Motor neuron (in vitro differentiated cells): ENCODE measurements at places on chromosomes 7 and 10. TPM values are rescaled to one million over a fixed set of nuclear protein-coding genes. Genes with fewer than 3 reads are reported as not detected.

Gene CCDC172
- 0.19 TPM in 1 of 2 replicates, not detected in the other for total RNA-seq

DNA sequence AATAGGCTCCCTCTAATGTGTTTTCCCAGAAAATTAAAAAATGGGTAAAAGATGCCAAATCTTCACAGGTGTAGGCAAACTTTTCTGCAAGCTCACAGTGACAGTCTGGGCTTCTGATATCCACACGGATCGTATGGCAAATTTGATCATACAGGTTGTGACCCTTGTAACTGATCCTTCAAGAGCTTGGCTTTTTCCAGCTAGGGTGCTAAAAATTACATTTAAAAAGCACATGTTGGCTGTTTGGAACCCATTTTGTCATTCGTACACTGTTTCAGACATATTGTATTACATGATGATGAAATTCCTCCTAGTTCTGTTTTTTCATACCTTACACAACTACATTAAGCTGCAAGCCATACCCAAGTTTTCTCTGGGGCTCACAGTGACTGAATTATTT, 138.7 kb downstream of the GFRA1 start:
- no peak for ATAC-seq

Gene AGAP5
- 3.8 and 4.5 TPM in 2 replicates for total RNA-seq

Gene C10orf105
- total RNA-seq = 0.43 and 0.78 TPM in 2 replicates

Gene KLLN
- total RNA-seq = 2.6 and 3.0 TPM in 2 replicates

GRCh38 chr10:43371418-43371817, at the start of gene FXYD4:
TSS of gene FXYD4 (plus strand) at chr10:43371636. CDS start at chr10:43373747, 2,111 bp downstream.
- ATAC-seq = peak; percentile 30

DNA sequence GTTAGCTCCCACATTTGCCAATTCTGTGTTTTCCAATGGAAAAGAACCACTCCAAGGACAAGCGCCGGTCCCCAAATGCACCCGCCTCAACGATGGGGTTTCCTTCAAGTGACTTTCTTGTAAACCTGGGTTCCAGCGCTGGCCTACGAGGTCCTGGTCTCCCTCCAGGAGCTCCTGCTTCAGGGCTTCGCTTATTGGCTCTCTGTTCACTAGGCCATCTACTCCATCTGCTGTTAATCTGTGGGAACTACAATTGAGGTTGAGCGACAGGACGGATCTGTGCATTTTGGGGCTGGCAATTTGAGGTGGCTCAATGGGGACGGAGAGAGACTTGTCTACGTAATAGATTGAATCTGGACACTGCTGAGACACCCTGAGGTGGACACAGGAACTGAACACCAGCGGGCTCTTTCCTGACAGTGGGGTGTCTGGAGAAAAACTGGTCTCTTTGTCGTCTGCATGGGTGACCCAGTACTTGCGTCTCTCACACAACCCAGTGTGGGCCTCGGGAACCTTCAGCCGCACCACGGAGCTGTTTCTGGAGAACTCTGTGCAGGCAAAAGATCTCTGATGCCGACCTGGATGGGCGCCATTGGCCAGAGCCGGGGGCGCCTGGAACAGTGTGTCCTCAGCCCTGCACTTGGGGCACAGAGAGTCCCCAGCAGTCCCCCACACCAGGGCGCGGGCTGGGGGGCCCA, 115.9 kb upstream of the ADAM12 start:
- peak; percentile 71 for ATAC-seq

DNA sequence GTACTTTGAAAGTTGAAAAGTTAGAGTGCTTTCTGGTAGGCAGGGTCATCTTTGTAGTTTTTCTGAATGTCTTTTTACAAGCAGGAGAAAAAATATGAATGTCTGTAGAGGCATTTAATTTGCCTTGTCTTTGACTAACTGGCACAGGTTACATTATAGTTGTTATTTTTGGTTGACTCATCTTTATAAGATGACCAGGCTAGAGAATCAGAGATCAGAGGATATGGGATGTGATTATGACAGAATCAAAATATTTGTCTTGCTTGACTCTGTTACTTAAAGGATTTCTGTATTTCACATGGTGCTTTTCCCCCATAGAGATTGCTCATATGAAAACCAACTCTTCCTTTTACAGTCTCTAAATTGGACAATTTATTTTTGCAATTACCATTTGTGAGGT, 2.4 kb downstream of the ZMYND11 start:
- ATAC-seq = no peak

DNA sequence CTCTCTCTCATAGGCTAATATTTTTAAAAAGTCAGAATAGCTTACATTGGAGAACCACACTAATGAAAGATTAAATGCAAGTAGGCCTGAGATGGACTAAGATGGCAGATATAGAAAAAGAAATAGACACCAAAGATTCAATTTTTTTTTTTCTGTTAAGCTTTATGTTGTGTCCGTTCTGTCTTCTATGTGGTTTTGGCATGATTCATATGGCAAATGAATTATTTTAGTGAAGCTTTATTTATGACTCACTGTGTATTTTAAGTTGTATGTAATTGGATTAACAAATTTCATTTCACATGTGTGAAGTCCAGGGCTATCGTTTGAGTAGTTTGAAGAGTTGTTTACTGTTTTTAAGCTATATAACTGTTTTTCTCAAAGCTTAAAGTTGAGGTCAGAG, 214.8 kb downstream of the CAMK1D start:
- no peak for ATAC-seq

Gene GPR146
- total RNA-seq = 1.2 and 2.4 TPM in 2 replicates

- ATAC-seq = no peak
These were observed 80.5 kb downstream of the TBXAS1 start for GRCh38 chr7:139909379-139910050.

Gene MUC3A
- 0.37 and 0.57 TPM in 2 replicates for total RNA-seq

Gene SUN3
- not detected in 2 replicates for total RNA-seq

DNA sequence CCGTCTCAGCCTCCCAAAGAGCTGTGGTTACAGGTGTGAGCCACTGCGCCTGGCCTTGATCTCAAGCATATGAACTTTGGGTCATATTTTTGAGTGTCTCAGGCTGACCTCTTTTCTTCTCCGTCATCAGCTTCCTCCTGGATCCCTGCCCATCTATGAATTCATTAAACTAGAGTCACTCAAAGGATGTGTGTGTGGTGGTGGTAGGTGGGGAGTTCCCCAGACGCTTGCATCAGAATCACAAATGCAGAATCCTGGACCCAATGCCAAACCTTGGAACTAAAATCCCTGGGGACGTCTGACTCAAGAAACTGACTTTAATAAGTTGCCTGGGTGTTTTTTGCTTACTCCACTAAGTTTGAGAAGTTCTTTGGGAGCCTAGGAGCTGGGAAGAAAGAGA, 6.7 kb upstream of the CREB5 start:
- ATAC-seq = no peak

GRCh38 chr7:151129117-151129959, 38.2 kb downstream of the GBX1 start:
- ATAC-seq = no peak

DNA sequence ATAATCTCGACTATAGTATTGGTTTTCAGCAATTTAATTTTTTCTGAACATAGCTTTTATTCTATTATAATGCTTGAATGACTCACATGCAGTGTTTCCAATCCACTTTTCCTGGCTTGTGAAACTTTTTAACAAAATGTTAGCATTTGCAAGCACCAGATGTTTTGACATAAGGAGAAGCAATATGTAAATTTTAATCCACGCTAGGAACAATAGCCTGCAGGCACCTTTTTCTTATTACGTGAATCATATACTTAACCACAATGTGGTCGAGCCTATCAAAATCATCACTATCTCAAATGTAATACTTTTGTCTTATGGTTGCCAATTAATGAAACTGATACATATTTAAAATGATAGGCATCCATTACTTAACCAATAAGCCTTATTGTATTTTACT, 97.1 kb downstream of the TFEC start:
- ATAC-seq = peak; percentile 97

DNA sequence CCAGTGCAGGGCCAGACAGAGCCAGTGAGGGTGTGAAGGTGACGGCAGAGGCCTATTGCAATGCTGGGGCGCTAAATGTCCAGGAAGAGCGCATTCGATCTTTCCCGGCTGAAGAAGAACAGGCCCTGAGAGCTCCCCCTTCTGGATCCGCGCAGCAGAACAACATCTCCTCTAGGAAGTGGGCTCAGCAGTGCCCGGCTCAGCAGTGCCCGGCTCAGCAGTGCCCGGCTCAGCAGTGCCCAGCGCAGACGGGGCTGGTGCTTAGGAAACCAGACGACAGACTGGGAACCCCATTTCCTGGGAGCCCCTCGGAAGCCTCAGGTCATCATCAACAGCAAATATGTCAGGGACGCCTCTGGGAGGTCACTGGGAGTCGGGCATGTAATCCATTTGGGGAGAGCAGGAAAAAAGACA, 4.7 kb upstream of the NOS3 start:
- peak; percentile 21 for ATAC-seq

DNA sequence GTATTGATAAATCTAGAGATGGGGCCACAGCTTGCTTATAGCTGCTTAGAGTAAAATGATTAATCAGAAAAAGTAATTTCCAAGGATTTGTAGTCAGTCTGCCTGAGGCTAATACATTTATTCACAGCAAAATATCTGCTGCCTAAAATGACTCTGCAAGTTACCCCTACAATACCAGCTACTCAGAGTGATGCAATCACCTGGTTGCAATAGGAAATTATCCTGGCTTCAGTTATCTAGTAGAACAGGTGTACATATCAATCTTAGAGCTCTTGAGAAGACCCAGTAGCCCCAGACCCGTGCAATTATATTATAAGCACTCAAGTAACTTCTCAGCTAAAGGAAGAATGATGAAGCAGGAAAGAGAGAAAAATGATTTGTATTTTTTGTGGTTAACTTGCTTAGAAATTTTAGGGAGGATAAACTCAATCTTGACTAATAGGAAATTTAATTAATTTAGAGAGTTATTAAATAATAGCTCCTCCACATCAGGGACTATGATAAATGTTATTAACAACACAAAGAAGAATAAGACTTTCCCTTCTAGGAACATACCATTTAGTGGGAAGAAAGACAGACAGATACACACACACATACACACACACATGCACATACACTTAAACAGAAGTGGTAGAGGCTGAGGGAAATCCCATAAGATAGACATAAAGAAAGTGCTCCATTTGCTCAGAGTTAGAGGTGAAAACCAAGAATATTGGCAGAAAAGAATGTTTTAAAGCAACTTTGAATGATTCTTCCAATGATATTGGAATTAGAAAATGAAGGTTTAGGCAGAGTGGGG, 140.4 kb upstream of the PRSS1 start:
- no peak for ATAC-seq

DNA sequence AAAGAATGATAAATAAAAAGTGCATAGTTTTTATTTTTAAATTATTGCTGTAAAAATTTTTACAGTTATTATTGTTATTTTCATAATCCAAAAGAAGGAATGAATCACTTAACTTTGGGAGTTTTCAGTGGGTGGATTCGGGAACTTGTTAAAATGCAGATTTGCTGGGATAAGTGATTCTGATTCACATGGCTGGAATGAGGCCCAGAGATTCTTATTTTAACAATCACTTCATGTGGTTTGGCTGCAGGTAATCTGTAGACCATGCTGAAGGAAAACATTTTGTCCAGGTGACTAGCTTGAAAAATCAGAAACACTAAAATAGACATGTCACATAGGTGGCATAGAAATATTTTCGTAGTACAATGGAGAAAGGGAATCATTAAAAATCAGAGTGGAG, 13.9 kb downstream of the CROT start:
- ATAC-seq = no peak

DNA sequence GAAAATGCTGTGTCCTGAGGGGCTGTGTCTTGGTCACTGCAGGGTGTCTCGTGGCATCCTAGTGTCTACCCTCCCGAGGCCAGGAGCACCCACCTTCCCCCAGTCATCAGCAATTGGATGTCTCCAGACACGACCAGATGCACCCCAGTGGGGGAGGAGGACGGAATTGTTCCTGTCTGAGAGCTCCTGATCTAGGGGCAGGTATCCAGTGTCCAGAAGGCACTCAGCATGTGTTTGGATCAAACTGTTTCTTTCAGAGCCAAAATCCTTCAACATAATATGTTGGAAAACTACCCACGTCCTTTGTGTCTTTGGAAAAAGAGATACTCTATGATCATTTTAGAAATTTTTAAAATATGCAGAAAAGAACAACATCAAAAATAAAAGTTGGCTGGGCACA, 16.9 kb downstream of the PRKRIP1 start:
- no peak for ATAC-seq

Gene C10orf67
- total RNA-seq = 0.46 TPM in 1 of 2 replicates, not detected in the other

Gene TMEM139
- 1.8 and 5.7 TPM in 2 replicates for total RNA-seq
